ENCODE measurements at places on chromosomes 7 and 10.

- no peak for DNase-seq
Observed at GRCh38 chr10:103333934-103334520, 16.9 kb downstream of the PCGF6 start.

- DNase-seq, result no peak
Observed at GRCh38 chr7:65972976-65973375, 9.0 kb downstream of the GUSB start.

DNA sequence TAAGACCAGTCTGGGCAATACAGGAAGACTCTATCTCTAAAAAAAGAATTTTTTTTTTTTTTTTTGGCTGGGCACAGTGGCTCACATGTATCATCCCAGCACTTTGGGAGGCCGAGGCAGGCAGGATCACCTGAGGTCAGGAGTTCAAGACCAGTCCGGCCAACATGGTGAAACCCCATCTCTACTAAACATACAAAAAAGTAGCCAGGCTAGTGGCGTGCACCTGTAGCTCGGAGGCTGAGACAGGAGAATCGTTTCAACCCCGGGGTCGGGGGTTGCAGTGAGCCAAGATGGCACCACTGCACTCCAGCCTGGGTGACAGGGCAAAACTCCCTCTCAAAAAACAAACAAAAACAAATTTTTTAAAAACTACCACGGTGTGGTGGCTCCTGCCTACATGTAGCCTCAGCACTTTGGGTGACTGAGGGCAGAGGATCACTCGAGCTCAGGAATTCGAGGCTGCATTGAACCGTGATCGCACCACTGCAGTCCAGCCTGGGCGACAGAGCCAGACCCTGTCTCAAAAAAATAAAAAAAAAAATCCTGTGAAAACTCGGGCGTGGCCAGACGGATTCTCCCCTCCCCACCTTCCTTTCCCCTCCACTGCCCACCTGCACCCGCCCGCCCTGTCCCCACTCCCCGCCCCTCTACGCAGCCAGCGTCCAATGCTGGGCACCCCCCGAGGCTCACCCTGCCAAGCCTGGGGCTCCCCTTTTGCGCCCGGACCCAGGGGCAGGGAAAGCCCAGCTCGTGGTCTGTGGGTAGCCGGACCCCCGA is 745 bp upstream of the ORAI2 start:
- no peak for DNase-seq

- no peak for DNase-seq
Observed at GRCh38 chr10:121099592-121099991, 248.4 kb downstream of the WDR11 start.

DNA sequence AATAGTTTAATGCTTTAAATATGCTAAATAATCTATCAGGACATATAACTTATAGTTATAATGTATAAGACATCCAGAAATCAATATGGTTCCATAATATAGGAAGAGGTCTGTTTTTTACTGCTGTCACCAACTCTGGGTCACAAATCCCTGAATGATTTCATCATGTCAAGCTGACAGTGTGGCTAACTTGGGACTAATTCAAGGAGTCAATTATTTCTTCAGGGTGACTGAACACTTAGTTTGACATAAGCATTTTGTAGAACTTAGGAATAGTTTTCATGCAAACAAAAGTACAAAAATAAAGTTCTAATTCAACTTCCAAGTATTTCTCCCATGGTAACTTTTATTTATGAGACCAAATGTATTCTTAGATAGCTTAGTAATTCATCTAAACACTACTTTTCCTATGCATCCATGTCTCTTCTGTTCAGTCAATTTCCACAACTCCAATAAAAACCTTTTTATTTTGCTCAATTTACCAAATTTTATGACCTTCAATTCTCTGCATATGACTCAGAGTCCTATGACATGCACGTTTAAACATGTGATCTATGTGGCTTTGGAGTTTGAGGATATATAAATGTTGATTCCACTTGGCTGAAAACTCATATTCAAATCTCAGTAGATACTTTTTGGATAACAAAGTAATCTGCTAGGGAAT is 40.3 kb upstream of the GNAT3 start:
- no peak for DNase-seq

- no peak for DNase-seq
Observed at GRCh38 chr10:72056932-72057751, 31.2 kb downstream of the SPOCK2 start.

DNA sequence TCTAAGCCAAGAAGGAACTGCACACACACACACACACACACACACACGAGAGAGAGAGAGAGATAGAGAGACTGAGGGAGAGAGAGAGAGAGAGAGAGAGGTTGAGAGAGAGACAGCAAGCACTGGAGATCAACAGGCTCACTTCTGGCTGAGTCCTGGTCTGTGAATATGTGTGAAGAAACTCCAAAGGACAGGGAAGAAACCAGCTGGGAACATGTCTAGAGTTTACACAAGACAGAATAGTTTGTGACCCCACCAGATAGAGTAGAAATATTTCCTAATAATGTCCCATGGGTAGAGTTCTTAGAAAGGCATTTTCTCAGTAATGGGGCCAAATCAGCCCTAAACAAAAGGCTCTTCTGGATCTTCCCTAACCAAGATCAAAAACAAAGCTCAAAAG is 155.5 kb upstream of the IGFBP3 start:
- DNase-seq, result no peak

DNA sequence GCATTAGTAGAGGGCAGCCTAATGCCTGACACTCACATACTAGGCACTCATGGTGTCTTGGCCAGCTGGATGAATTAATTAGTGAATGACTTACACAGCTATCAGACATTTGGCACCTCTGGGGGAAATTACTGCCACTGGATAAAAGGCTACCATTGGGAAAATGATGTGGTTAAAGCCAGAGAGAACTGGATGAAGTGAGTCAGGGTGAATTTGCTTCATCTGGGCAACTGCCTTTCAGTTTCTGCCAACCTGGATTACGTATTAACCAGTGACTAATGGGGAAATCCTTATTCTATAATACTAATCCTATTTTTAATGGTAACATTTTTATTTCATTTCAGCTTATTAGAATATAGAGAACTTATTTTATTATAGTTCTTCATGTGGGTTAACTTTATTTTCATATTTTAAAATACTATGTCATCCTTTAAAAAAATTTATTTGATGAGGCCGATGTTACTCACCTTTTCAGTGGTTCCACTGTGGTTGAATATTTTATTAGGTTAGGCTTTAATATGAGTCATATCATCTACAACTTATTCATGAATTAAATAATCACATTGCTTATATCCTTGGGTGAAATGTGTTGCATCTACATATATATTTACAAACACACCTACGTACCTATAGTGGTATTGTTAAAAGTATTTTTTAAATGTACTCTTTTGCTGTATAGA is 85.6 kb upstream of the CAPZA2 start:
- DNase-seq, result no peak

- DNase-seq, result no peak
Observed at GRCh38 chr7:66500087-66500486, 128.6 kb upstream of the KCTD7 start.
